Nephron progenitor cell (in vitro differentiated cells): ENCODE measurements at places on chromosomes 2 and 18.

GRCh38 chr2:132871831-132872230 is 201.8 kb upstream of the LYPD1 start:
- no peak for DNase-seq

DNA sequence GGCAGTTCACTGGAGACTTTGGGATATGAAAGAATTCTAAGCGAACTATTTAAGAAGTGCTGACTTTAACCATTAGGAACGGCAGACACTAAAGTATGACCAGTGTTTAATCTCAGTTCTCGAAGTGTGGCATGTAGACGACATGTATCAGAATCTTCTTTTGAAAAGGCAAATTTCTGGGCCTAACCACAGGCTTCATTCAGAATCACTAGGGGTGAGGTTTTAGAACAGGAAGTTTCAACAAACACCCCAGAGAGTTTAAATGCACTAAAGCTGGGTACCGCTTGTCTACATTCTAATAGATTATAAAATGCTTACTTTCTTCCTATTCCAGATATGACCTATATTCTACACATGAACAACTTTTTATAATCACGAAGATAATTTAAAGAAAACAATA is 180.3 kb downstream of the ANKRD44 start:
- no peak for DNase-seq

- DNase-seq, result no peak
Measured at GRCh38 chr2:81549646-81550045, 1245.1 kb upstream of the LRRTM1 start.

DNA sequence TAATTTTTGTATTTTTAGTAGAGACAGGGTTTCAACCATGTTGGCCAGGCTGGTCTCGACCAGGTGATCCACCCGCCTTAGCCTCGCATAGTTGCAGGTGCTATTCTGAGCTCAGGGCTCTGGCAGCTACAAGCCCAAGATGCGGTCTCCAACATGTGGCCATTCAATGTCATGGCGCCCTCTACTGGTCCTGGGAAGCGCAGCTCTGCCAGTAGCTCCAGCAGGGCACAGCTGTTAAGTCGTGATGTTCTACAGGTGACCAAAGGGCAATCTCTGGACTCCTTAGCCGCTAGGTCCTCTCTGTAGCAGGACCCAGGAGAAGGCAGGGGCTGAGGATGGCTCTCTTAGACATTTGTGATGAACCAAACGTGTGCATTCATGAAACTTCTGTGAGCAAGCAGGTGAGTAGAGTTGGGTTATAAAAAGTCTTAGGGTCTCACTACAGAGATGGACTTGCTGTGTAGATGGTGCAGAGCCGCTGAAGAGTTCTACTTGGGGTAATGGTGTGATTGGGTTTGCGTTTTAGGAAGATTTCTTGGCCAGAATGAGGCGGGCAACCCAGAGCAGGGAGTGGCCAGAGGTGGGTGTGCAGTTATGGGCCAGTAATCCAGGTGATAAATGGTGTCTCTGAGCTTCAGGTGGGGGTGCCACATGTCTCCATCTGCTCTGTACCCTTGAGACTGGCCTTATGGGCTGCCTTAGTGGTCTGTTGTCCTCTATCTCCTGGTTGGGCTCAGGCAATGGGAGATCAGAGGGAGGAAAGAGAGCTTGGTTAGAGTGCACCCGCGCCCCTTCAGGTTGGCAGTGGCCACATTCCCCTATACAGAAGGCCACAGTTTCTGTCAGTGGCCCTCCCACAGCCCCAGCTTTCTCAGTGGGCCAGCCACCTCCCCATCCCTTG is 31.0 kb downstream of the IL37 start:
- DNase-seq, result peak; percentile 82

DNA sequence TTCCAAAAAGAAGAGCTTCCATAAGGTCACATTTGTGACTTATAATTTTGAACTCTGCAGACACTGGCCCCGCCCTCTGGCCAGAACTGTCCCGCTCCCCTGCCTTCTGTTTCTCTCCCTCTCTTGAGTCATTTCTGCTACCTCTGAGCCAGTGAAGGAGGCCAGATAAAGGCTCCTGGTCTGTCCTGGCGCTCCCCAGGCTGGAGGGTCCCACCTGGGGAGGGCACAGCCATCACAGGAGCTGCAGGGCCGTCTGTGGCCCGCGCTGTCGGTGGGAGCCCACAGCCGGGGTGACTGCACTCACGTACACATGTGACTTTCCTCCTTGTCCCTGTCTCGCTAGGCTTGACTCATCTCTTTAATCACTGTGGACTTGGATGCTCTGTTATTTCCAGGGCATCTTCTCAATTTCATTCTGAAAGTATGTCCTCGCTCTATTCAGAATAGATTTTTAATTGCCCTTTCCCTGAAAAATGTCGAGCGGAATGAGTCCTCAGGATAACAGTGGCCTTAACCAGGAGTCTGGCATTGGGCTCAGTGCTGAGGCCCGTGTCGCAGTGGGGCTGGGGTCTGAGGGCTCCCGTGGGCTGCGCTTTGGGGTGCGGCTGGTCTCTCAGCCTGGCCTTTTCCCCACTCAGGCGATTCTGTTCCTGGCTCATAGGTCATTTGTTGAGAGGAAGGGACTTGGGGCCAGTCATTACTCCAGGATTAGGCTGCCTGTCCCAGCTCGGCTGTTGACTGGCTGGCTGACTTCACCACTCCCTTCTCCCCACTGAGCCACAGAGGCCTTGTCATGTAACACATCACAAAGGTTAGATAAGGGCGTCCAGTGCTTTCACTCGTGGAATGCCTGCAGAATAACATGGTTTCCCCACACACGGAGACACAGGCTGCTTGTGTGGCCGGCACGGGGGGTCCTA is 34.5 kb downstream of the KLHL29 start:
- no peak for DNase-seq

GRCh38 chr2:234955971-234956509 is 4.2 kb downstream of the SH3BP4 start:
- DNase-seq, result no peak

DNA sequence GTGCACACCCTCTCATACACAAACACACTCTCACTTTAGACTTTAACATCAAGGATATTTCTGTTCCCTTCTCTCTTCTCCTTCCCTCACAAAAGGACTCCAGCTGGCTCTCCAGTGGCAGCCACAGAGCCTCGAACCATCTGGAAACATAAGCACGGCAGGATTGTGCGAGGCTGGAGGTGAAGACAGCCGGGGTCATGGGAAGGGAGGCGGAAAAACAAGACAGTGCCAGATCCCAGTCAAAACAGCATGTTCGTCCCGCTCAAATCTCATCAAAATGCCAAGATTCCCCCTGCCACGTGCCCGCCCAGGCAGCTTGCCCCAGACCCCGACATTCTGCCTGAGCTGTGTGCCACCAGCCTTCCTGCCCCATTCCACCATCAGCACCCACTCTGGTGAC is 180.3 kb downstream of the ZBTB7C start:
- no peak for DNase-seq

- DNase-seq, result no peak
Measured at GRCh38 chr2:30421026-30421603, 25.9 kb upstream of the LCLAT1 start.

DNA sequence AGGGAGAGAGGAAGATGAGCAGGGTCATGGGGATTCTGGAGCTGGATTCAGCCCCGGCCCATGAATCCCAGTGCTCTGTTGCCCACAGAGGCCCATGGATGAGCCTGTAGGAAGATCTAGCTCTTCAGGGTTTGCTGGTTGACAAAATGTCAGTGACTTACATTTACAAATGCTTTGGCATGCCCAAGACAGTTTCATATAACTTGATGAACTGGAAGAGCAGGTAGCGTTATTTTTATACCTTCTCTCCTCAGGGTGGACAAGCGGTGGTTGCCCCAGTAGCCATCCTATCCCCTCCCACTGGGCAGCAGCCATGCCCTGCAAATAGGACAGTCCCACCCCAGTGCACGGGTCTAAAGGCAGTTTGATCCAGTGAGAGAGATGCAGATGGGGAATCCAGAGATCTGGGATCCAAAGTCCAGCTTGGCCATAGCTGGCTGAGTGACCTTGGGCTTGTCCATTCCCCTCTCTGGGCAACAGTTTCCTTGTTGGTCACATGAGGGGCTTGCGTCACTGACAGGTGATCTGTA is 21.5 kb upstream of the KCNK3 start:
- no peak for DNase-seq

DNA sequence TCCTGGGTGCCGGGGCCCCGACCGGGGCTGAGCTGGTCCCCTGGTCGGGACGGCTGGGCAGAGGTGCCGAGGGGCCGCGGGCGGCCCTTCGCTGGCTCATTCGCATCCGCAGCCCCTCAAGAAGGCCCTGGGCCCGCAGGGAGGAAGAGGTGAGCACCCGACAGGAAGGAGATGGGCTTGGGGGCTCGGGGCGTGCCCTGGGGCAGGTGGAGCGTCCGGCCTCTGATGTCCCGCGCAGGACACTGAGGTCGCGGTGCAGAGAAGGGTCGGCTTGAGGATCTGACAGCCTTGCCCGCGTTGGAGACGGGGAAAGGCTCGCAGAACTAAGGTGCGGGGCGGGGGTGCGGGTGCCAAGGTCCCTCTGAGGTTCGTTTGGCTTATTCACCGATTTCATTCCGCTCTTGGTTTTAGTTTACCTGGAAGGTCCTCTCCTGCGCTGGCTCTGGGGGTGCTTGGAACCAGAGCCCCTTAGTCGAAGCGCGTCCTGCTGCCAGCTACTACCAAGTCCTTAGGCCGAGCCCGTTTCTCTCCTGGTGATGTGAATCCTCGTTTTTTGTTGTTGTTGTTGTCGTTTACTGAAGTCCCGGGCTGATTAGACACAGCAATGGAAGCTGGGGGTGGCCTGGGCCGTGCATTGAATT is 18.9 kb upstream of the CD8A start:
- DNase-seq, result no peak

- DNase-seq, result no peak
Measured at GRCh38 chr2:67255933-67256615, 141.1 kb upstream of the ETAA1 start.

- DNase-seq, result no peak
Measured at GRCh38 chr2:202096736-202097135, 23.7 kb downstream of the KIAA2012 start.

- DNase-seq, result no peak
Measured at GRCh38 chr2:74742471-74742870, 88.4 kb downstream of the SEMA4F start.

DNA sequence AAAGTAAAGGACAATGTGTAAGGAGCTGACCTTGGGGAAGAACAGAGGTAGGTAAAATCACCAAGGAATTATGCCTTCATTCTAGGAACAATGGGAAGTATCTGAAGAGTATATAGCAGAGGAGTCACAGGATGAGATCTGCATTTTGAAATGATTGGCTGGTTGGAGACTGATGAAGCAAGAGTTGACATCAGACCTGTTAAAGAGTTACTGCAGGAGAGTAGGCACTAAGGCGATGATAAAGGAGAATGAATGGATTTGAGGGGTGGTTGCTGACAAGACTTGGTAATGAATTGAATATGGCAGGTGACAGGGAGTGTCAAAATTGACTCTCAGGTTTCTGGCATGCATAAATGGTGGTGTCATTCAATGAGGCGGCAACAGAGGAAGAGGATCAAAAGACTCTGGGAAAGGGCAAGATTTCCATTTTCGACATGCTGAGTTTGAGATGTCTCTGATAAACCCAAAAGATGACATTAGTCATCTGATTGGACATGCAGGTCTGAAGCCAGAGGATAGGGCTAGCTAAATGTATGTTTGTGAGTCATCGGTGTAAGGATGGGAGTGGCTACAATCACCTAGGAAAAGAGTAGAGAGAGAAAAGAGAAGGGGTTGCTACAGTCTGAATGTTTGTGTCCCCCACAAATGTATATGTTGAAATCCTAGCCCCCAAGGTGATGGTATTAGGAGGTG is 236.5 kb downstream of the DYM start:
- no peak for DNase-seq

GRCh38 chr2:240398661-240399267 is 36.7 kb upstream of the GPC1 start:
- DNase-seq, result peak; percentile 3

GRCh38 chr2:224997802-224998201 is 44.5 kb downstream of the DOCK10 start:
- DNase-seq, result no peak

DNA sequence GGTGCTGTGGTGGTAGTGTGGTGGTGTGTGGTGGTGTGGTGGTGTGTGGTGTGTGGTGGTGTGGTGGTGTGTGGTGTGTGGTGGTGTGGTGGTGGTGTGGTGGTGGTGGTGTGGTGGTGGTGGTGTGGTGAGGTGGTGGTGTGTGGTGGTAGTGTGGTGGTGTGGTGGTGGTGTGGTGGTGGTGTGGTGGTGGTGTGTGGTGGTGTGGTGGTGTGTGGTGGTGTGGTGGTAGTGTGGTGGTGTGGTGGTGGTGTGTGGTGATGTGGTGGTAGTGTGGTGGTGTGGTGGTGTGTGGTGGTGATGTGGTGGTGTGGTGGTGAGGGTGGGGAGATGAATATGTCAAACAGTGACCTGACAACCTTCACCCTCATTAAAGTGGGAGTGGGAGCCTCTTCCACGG is 55.6 kb upstream of the DLGAP1 start:
- DNase-seq, result no peak

GRCh38 chr2:67389286-67389685 is 7.8 kb upstream of the ETAA1 start:
- no peak for DNase-seq

GRCh38 chr2:216519154-216519762 is 20.6 kb downstream of the RPL37A start:
- DNase-seq, result peak; percentile 64

- no peak for DNase-seq
Measured at GRCh38 chr2:191452065-191452464, 206.9 kb downstream of the MYO1B start.

GRCh38 chr2:236731767-236732580 is 162.3 kb downstream of the ACKR3 start:
- DNase-seq, result no peak

DNA sequence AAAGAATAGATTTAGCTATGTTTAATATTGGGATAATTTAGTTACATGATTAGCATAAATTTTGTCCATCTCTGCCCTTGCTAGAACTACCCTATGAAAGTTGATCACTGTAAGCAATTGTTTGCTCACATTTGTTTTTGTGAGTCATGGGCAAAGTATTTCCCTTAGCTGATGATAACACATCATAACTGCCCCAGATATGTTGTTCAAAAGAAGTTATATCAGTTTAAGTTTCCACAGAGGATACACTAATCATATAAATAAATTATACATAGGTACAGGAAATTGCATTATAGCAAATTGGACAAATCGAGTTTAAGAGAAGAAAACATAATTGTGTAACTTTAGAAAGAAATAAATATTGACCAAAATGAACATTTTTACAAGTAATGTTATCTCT is 223.2 kb upstream of the PIK3C3 start:
- DNase-seq, result no peak

DNA sequence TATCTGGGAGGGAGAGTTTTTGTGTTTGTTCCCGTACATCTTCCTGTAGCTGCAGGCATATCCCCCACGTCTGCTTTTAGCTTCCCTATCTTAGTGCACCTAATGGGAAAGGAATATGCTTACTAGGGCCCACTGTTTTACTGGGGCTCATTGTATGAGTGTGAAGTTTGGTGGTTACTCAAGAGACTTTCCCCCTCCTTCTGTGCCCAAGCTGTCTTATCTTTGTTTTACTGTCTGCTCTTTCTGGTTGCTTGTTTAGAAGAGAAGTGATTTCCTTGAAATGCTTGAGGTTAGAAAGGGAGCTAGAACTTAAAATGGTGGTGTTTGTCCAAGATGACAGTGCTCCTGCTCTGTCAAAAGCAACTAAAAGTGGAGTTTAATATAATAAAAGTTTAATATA is 7.3 kb downstream of the PTH2R start:
- DNase-seq, result no peak
